Kidney (tissue), 22 donors: ENCODE measurements at places on chromosomes 2 and 18. TPM values are rescaled to one million over a fixed set of nuclear protein-coding genes. Genes with fewer than 3 reads are reported as not detected.

The CCDC150 gene
- total RNA-seq: 2.3 TPM

The NEB gene
- 0.88 TPM for total RNA-seq

The NIF3L1 gene
- total RNA-seq: 24.6 TPM

The CDH2 gene
- total RNA-seq: 29.6 TPM

The FZD7 gene
- 14.0 TPM for total RNA-seq

The GPAT2 gene
- total RNA-seq: 2.7 TPM

The RTP5 gene
- total RNA-seq: 0.13 TPM
